NCI-H1694 (cell line): ENCODE measurements at places on chromosomes 3 and 15.

DNA sequence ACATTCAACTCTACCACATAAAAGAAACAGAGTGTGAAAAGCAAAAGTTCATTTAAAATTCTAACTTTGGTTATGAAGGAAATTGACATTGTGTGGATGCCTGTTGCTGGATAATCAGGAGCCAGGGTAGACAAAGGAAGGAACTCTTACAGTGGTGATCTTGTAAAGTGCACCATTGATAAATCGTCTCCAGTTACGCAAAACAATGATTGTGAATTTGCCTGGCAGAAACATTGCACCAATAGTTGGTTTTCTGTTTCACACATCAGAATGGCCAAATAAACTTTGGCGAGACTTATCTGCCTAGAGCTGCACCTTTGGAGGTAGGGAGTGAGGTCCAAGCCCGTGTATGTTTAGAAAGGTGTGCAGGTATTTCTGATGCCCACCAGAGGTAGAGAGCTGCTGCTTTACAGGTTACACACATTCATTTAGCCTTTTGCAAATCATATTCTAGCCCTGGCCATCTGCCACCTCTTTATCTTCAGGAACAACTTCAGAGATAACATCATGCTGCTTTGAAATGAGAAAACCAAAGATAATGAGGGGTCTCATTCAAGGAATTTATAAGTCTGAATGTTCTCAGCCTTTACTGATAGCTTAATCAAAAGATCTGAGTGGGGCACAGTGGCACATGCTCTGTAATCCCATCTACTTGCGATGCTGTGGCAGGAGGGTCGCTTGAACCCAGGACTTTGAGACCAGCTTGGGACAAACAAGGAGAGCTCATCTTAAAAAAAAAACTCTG, 47.4 kb upstream of the P3H2 start:
- DNase-seq: no peak

- no peak for DNase-seq
Measured at GRCh38 chr3:177493091-177493490, 295.8 kb upstream of the TBL1XR1 start.

GRCh38 chr3:7367968-7368367, 507.1 kb downstream of the GRM7 start:
- no peak for DNase-seq

GRCh38 chr3:122076491-122077292, 21.5 kb downstream of the CD86 start:
- DNase-seq: no peak

- DNase-seq: no peak
Measured at GRCh38 chr15:90036806-90037510, 35.8 kb downstream of the ZNF710 start.

DNA sequence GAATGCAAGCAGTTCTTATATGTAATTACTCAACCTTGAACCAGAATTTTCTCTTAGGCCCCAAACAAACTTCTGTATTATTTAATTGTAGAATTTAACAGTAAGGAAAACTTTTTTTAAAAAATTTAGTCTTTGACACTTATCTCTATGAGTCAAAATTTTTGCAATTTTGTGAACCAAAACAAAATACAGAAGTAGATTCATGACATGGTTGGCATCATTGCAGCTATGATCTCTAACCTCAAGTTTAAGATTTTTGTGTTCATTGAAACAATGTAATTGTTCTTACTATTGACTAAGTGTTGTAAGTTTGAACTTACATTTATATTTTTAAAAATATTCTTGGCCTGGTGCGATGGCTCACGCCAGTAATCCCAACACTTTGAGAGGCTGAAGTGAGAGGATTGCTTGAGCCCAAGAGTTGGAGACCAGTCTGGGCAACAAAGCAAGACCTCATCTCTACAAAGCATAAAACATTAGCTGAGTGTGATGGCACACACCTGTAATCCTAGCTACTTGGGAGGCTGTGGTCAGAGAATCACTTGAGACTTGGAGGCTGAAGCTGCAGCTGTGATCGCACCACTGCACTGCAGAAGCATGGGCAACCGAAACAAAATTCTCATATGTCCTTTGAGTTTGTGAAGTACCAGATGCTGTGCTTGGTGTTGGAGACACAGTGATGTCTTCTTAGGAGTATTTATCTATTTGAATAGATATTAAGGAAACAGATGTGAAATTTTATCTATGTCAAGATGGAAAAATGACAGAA, 39.7 kb downstream of the STT3B start:
- DNase-seq: no peak

DNA sequence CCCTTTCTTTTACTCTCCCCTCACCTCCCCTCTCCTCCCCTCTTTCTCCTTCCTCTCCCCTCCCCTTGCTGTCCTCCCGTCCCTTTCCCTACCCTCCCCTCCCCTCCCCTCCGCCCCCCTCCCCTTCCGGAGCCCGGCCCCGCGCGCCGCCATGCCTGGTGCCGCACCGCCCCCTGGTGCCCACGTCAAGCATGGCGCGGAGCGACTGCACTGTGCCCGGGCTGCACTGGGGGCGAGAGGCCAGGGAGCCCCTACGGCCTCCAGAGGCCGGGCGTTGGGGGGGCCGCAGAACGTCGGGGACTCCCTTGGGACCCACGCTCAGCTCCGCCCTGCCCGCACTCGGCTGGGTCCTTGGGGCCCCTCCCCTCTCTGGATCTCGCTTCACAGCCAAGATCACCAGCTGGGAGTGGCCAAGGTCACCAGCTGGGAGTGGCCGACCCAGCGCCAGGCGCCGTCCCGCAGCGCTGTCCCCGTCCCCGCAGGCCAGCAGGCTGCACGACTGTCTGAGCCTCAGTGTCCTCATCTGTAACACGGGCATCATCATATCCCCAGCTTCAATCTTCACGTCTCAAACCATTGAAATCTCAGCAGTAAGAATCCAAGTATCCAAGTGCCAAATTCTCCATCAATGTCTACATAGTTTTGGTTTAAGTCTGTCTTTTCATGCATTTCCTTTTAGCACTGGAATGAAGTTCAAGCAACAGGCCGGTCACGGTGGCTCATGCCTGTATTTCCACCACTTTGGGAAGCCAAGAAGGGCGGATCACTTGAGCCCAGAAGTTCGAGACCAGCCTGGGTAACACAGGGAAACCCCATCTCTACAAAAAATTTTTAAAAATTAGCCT, 42.5 kb downstream of the TPRA1 start:
- DNase-seq: peak; percentile 46

- DNase-seq: peak; percentile 64
Measured at GRCh38 chr15:90895571-90896117, 7.5 kb upstream of the MAN2A2 start.

DNA sequence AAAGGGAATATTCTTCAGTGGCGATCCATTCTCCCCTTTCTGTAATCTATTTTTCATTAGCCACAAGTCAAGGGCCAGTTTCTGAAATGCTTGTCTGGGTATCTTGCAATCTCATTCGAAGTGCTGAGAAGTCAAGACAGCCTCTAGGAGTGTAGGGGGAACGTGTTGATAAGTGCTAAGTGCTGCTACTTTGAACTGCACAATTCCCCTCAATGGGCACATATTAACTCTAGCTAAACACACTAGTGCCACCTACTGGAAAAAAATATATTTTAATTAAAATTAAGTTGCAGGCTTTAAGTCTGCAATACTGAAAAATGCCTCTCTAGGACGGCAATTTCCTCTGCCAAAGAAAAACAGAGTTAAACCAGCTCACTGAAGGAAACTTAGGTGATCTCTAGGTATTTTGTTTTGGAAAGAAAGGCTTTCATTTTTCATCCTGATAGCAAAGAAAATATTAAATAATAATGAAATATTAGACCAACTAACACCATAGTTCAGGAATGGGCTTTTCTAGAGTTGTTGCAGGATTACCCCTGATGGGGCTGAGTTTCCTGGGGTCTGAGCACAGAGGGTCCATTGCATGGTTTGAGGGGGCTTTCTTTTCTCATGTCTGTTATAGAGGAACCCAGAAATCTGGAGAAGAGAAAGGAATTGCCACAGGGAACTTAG, 181.9 kb upstream of the KBTBD8 start:
- peak; percentile 27 for DNase-seq

DNA sequence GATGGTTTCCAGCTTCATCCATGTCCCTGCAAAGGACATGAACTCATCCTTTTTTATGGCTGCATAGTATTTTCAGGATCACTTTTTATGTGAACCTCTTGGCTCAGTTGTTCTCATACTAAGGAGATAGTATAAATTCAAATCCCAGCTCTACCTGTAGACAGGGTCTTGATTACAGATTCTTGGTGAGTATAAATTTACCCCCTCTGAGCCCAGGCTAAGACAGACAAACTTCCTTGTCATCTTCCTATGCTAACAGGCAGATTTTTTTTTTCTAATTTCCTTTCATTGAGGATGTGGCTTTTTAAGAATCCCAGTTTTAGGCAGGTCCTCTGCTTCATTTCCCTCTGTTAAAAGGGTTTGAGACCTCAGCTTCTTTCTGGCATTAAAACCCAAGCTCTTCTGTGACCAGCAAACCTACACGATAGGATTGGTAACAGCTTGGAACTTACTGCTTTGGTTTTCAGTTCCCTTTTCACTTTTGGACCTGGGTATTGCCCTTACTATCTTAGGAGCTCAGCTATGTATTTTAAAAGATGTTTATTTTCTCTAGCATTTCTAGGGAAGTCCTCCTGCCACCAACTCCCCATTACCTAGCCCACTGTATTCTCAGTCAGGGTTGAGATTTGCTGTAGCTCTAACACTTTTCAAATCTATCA, 72.5 kb downstream of the VPS8 start:
- no peak for DNase-seq

- no peak for DNase-seq
Measured at GRCh38 chr15:37084602-37085001, 15.7 kb downstream of the MEIS2 start.

DNA sequence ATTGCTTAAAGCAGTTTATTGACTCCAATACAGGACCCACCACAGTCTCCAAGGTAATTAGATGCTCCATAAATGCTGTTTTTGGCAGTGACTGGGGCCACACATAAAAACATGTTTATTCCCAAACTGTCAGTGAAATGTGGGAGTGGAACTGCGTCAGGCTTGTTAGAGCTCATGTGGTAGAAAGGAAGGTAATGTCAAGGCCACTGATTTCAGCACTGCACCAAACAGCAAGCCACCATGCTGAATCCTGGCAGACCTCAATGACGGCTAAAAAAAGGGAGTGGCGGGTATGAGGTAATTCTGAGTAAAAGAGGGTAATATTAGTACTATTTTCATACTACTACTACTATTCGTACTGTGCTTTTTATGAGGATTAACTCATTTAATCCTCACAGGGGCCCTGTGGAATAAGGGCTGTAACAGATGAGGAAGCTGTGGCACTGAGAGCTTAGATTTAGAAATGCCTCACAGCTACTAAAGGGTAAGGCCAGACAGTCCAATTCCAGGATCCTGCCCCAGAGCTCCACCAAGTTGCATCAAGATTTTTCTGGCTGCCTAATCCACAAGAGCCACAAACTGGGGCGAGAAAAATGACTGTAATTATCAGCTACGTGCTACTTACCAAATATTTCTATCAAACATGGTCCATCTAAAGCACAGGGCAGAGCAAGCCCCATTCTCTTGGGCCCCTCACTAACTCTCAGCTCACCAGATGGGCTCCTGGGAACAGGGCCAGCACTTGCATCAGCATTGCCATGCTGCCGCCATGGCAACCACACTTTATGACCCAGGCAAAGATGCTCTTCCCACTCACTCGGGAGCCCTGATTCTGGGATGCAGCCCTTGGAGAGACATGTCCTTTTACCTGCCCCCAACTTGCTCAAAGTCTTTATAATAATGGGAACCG, 83.6 kb upstream of the SPATA12 start:
- peak; percentile 79 for DNase-seq

GRCh38 chr3:157551961-157552360, 48.7 kb upstream of the VEPH1 start:
- no peak for DNase-seq

DNA sequence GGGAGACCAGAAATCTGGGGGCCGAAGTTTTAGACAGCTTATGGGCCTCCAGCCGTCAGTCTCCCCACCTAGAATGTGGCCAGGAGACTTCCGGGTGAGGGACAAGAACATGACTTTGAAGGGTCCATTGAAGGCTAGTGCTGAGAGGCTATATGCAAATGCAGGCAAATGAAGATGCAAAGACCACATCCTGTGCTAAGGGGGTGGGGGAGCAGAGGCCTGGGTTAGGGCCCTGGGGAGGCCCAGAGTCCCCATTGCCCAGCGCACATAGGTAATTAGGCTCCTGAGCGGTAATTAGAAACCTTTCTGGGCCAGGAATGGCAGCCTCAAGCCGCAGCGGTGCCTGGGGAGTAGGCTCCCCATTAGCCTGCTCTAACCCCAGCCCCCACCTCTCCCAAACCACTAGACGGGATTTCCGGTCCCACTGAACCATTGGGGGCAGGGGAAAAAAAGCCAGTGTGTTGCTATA, 6.8 kb downstream of the CSK start:
- no peak for DNase-seq

GRCh38 chr3:54888873-54889272, 39.0 kb downstream of the LRTM1 start:
- DNase-seq: no peak

- no peak for DNase-seq
Measured at GRCh38 chr3:81500039-81500438, 261.4 kb downstream of the GBE1 start.

DNA sequence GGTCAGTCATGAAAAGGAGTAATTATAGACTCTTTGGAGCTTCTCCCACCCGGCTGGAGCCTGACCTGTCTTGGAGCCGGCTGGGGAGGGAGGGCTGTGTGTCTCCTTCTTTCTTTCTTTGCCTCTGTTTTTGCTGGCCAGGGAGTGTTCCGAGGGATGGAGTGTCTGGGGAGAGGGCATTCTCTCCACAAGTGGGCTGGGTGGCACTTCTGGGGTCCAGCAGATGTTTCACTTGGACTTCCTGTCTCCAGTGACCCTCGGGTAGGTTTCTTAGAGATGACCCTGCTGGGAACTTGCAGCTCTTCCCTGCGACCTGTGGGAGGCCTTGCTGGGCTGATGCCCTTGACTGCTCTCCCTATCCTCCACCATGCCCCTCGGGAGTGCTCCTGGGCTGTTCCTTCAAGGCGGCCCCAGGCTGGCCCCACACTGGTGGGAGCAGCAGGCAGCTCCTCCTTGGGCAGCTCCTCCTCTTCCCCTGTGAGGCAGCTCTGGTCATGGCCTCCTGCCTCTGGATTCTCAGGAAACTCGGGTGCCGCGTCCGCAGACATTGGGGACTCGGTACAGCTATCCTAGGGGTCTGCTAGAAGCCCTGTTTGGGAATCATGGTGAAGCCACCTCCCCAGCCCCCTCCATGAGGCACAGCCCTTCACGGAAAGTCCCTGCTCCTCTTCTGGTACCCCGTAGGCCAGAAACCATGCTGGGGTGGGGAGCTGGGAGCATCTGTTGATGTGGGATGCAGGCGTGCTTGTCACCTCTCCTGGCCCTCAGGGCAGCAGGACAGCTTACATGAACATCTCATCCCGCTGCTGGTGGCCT, 44.9 kb downstream of the APBA2 start:
- DNase-seq: no peak

DNA sequence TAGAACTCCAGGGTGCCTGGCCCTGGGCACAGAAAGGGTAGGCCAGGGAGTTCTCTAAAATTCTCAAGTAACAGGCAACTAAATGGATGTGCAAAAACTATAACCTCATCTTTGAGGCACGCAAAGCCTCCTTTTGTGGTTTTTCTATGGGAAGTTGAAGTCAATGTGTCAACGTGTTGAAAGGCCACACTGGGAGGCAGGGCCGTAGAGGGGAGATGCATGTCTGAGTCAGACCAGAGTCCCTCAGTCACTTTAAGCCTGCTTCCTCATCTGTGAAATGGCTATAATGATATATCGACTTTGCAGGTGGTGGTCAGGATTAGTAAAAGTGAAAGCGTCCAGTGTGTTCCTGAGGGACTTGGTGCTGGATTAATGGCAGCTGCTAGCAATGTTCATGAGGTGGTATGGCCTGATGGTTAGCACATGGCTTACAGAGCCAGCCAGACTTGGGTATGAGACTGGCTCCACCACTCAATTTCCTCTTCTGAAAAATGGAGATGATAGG, 17.0 kb downstream of the TGM5 start:
- no peak for DNase-seq
